IPS DF 6.9 (cell line): ENCODE measurements at places on chromosomes 12 and 14.

- DNase-seq: no peak
Measured at GRCh38 chr12:112304436-112304835, 77.8 kb downstream of the HECTD4 start.

- no peak for DNase-seq
Measured at GRCh38 chr12:48980389-48980952, 2.3 kb downstream of the WNT1 start.

DNA sequence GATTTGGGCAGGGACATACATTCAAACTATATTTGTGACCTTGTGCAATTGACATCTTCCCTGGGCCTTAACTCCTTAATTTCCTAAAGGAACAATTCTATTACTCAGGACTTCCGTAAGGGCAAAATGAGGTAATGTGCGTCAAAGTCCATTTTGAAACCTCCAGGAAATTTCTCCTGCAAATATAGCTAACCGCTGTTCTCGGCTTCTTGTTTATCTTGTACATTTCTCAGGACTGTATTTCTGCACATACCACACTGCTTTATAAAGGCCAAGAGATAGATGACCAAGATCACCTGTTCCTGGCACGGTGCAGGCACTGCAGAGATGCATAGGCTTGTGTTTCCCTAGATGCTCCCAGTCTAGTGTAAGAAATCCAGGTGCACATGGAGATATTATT, 1009.4 kb downstream of the BCL11B start:
- DNase-seq: no peak

DNA sequence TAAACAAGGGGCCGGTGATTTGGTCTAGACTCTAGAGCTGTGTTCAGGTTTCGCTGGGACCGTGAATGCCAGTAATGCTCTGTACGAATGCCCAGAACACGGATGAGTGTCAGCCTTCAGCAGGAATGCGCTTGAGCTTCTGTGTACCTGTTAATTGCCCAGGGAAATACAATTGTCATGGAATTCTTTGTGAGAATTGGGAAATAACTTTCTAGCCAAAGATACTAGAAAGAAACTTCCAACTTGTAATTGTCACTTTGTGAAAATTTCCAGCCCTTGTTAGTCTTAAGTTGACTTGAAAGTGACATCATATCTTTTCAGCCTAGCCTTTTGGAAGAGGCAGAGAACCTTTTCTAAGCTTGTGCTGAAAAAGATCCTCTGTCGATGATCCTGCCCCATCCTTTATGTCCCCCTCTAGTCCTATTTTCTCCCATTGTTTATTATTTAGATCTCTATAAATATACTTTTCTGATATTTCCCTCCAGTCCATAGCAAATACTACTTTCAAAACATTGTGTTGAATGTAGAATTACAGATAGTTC, 2.7 kb downstream of the CHST11 start:
- no peak for DNase-seq

DNA sequence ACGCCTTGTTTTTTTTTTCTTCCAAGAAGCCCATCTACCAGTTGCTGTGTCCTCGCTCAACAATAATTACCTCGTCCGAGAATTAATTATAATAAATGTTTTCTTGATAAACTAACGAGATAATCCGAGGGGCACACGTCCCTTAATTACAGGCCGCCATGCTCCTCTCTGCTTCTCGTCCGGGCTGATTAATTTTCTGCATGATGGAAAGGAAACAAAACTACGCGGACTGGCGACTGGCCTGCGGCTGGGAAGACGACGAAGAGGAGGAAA, 2.2 kb downstream of the OTX2 start:
- DNase-seq: no peak

DNA sequence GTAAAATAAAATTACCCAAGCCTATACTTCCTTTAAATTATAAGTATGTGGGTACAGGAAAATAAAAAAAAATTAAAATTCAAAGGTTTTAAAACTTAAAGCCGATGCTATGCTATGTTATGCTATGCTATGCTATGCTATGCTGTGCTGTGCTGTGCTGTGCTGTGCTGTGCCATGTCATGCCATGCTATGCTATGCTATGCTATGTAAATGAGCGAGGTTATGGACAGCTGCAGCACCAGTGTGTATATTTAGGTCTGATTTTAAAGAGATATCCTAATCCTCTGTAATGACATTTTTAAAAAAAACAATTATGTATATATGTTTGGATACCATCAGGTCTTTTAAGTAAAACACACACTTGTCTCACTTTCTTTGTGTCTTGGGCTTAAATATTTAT, 1822.0 kb upstream of the SEL1L start:
- DNase-seq: no peak

DNA sequence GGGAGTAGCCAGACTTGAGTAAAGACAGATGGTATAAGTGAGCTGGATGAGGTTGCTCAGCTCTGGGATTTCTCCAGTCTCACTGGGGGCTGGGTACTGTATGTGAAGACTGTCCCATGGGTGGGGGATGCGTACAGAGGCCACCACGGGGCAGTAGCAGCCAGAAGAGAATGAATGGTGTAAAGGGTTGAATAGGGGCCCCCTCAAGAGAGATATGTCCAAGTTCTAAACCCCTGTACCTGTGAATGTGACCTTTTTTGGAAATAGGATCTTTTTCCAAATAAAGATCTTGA, 21.8 kb upstream of the BCDIN3D start:
- DNase-seq: no peak

- peak; percentile 97 for DNase-seq
Measured at GRCh38 chr14:24171422-24172260, at the start of gene REC8. REC8 (plus strand) TSS chr14:24172080; CDS start chr14:24172553, 473 bp downstream.

- DNase-seq: no peak
Measured at GRCh38 chr14:74754157-74754556, 9.0 kb upstream of the YLPM1 start.

GRCh38 chr14:32722631-32723183, 216.0 kb upstream of the NPAS3 start:
- DNase-seq: no peak

- no peak for DNase-seq
Measured at GRCh38 chr12:123104809-123105208, 46.1 kb downstream of the PITPNM2 start.

DNA sequence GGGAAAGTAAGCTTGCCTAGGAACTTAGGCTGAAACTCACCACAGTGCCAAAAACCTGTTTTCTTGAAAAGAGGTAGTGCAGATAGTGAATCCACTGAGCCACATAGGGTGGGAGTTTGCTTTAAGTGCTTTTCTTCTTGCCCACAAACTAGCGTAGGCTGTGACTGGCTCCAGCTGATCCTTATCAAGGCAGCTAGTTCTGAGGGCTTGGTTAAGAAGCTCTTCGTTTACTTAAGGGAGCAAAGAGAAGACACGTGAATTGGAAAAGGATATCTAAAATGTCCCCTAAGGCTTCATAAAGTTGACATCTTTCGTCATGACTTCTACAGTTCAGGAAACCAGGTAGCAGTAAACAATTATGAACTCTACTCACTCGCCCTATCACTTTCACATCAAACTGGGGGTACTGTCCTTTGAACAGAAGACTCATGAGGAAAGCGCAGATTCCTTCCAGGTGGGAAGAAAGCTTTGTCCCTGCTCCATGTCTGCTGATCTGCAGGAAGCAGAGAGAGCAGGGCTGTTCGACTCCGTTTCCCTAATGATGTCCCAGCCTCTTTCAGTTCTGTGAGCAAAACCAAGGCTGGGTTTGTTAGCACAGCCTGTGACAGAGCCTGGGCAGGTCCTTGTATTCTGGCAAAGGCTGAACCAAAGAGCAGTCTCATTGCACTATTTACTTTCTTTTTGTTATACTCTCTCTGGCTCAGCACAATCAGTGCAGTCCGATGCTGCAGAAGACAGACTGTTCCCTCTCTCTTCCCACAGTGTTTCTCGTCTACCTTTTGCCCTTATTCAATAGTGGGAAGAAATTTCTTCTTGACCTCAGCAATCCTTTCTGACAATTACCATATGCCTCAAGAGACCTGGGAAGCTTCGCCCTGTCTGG, 93.5 kb upstream of the ETV6 start:
- no peak for DNase-seq

DNA sequence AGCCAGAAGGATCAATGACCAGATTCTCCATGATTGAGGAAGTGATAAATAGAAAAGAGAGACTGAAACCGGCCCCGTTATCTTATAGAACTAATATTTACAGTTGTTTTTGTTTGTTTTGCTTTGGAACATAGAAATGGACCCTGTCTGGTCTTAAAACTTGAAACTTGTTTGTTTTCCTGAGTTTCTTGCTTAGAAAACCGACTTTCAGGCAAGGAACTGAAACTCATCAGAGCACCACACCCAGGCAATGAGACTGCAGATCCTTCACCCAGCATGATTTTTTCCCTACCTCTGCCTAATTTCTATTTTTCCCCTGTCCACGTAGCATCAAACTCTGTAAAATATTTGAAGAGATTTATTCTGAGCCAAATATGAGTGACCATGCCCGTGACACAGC, 10.6 kb upstream of the CLEC12A start:
- DNase-seq: no peak

- no peak for DNase-seq
Measured at GRCh38 chr12:11136075-11136474, 1.6 kb upstream of the TAS2R30 start.
